Epithelial cell of proximal tubule (primary cell): ENCODE measurements at places on chromosomes 1 and 21.

- no peak for DNase-seq
Measured at GRCh38 chr1:3466366-3467075, 12.1 kb downstream of the ARHGEF16 start.

DNA sequence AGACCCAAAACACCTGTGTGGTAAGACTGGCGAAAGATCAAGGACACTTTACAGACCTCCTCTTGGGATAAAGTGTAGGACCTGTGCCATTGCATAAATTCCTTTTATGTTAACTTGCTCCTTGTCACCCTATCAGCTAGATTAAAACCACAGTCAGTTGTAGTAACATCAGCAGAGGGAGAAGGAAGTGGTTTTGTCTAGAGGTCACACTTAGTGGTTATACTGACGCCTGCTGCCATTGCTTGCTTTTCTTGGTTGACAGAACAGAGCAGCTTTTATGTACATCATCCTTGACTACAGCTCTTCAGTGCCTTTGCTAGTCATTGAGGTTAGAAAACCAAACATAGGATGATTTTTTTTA lies 101.4 kb downstream of the PBX1 start:
- no peak for DNase-seq

DNA sequence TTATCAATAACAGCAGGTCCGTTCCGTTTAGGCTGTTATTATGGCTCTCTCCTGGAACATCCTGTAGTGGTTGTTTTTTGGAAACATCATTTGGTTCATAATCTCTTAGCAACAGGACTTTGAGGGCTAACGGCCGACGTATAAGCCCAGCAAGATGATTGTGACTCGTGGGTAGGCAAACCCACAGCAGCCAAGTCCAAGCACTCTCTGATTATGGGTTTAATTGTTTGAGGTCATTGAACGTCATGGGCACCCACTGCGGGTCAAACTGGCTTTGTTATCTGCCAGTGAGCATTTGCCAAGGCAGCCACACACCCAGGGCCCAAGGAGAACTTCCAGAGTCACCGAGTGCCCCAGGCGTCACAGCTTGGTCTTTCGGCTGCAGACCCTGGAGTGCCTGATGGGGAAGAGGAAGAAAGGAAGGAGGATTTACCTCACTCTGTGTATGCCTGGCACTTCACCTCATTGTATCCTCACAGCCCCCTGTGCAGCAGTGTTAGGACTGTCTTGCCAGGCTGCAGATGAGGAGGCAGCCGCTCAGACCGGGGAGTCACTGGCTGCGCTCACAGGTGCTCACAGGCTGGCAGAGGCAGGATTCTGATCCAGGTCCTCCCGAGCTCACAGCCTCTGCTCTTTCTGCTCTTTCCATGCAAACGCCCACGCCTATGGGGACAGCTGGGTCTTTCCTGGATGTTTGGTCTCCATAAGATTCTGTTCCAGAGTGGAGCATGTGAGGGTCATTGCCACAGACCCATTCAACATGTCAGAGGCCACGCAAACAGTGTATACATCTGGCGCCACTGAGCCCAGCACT lies 30.8 kb upstream of the EPS8L3 start:
- DNase-seq: no peak

DNA sequence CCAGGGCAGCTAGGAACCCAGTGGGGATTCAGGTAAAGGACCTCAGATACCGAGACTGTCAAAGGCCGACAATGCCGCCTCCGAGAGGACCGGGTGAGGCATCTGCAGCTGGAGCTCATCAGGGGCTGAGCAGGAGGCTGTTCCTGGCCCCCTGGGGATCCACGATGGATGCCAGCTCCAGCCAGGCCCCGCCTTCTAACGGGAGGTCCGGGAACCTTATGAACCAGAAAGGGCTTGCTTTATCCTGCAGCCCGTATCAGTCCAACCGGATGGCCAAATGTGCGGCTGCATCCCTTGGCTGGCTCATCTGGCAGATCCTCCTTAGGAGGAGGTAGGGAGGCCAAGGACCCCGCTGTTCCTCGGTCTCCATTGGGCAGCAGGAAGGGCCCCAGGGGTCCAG lies 32.0 kb downstream of the SLC45A1 start:
- DNase-seq: no peak

DNA sequence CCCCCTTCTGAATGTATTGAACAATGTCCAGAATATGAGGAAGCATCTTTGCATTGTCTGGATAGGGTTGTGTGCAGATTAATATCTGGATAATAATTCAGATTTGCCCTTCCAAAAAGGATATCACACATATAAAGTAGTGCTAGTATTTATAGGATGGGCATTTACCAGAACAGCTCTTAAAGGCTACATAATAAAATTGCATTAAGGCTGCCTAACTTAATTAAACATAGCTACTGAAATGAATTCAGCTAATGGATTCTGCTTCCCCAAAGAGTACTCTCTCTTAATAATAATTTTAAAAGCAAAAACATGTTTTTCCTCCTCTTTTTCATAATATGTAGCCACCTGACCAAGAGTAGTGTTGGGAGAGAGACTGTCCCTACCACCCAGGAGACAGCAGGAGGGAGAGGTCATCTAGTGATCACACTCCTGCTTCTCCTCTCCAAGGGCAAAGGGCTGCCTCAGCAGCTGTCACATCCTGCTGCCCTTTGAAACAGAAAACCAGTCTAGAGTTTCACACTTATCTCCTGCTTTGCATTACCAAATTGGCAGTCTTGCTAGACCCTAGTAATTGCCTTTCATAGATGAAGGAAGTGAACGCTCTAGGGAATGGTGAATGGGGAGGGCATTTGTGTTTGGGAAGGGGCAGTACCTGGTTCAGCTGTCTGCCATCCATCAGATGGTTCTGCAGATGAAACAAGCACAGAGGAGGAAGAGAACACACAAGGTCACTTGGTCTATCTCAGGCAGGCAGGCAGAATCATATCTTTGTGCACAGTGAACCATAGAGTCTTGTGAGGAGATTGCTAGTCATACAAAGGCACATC lies 29.3 kb upstream of the DDAH1 start:
- no peak for DNase-seq

DNA sequence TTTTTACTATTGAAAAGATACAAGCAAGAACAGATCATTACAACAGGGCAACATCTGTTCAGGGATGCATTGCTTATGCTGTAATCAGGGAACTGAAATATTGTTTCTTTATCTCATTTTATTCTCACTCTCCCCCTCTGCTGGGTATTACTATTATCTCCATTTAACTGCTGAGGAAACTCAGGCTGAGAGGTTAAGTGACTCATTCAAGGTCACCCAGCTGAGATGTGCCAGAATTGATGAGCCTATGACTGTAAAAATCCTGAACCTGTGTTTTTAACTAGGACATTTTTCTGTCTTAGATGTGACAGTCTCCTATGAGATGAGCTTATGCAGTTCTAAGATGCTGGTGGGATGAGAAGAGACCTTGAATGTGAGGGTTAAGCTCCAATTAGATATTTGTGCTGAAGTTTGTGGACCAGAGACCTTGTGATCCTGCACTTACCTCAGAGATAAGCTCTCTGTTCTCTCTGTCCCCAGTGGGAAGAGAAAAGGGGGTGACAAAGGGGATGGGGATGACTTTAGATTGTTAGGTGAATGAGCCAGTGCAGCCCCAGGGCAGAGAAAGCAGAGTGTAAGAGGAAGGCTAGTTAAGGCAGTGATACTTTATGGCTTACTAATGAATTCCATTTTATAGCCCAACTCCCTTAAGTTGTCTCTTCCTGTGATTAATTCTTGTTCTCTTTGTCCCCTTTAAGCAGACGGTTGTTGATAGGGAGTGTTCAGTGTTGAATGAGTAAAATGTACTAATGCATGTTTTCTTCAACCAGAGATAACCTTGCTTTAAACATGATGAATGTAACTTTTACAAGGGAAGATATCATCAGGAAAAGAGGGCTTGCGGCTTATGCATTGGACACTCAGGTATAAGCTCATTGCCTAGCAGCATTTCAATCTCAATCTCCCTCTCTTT lies 111.4 kb downstream of the HLX start:
- DNase-seq: peak; percentile 31

DNA sequence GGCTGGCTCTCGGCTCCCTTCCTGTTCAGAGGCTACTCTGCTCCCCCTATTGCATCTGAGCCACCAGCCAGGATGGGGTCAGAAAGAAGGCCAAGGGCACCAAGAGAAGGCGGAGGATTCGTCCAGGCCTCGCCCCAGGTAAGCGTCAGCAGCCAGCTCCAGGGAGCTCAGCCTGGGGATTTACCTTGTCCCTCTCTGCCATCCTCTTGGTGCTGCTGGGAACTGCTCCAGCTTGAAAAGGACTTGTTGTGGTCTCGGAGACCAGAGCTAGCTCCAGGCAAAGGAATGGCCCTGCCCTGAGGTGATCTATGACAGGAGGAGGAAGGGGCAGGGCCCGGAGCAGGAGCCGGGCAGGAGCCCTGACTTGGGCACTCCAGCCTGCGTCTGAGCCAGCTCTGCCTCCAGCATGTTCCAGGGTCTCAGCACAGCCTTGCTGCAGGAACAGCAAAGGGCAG lies 113.7 kb upstream of the IFFO2 start:
- DNase-seq: no peak

DNA sequence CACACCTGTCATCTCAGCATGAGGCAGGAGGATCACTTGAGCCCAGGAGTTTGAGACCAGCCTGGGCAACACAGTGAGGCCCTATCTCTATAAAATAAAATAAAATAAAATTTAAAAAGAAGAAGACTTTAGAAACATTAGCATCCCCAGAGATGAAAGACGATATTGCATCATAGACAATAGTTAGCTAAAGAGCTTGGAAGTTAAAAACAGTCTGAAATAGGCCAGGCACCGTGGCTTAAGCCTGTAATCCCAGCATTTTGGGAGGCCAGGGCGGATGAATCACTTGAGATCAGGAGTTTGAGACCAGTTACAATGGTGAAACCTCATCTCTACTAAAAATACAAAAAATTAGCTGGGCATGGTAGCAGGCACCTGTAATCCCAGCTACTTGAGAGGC lies 59.3 kb downstream of the RIMS3 start:
- no peak for DNase-seq

DNA sequence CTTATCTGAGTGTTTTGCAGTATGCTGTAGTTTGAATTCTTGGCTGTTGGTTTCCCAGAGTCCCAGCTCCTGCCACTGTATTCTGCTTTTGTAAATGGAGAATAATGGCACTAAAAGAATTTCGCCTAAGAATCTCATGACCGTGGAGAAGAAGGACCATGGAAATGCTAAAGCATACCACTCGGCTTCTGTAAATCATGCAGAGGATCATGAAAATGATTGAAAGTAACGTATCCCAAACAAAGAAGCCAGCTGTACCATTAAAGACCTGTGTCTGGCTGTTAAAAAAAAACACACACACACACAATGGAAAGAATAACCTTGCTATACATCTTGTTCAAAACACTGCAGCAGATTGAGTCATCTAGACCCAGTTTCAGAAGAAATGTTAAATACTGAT lies 287.9 kb downstream of the ZNF326 start:
- no peak for DNase-seq

DNA sequence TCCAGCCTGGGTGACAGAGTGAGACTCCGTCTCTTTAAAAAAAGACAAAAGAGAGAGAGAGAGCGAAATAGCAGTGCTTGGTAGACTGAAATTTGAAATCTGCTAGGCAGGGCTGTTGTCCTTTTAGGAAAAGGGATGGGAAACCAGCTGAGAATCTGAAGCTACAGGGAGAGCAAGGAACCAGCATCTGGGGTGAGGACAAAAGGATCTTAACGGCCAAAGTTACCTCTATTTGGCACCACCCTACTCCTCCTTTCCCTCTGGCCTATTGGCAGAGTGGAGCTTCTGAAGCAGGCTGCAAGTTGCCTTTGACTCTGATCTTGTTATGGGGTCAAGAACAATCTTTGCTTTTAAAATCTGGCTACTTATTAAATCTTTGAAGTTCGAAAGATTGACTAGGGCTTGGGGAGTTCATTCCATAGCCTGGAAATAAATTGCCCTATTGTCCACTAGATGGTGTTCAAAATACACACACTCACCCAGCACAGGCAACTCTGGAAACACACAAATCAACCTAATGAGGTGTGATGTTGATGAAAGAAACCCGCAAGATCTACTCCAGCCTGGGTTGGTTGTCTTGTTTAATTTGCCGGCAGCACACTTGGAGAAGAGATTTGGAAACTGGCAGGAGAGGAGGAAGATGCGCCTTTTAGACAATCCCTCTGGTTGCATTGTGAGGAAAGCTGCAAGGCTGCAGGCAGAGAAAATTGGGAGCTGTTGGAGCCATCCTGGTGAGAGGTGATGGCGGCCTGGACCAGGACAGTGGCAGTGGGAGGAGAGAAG lies 16.5 kb upstream of the PARP1 start:
- DNase-seq: no peak

GRCh38 chr21:45470773-45471524 lies 66.0 kb downstream of the COL18A1 start:
- DNase-seq: peak; percentile 42

GRCh38 chr1:56849750-56850149 lies 4.8 kb upstream of the C8A start:
- DNase-seq: no peak

GRCh38 chr1:11462224-11462923 lies 16.6 kb upstream of the DISP3 start:
- DNase-seq: no peak

- no peak for DNase-seq
Measured at GRCh38 chr1:83800066-83800465, 198.9 kb downstream of the TTLL7 start.

DNA sequence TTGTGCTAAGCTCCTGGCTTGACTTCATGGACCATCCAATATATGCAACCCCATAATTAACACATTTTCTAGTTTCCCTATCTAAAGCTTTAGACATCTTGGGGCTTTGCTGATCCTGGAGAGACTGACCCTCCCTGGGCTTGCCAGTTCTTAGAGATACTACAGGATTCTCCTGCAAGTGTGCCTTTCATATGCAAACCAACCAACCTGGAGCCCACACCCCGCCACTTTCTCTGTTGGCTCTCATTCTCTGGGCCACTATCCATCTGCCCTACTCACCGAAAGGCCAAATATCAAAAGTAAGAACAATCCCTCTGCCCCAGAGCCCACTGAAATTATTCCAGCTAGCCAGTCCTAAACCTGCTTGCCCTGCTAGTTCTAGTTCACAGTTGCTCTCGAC lies 2.2 kb upstream of the GBP6 start:
- no peak for DNase-seq

DNA sequence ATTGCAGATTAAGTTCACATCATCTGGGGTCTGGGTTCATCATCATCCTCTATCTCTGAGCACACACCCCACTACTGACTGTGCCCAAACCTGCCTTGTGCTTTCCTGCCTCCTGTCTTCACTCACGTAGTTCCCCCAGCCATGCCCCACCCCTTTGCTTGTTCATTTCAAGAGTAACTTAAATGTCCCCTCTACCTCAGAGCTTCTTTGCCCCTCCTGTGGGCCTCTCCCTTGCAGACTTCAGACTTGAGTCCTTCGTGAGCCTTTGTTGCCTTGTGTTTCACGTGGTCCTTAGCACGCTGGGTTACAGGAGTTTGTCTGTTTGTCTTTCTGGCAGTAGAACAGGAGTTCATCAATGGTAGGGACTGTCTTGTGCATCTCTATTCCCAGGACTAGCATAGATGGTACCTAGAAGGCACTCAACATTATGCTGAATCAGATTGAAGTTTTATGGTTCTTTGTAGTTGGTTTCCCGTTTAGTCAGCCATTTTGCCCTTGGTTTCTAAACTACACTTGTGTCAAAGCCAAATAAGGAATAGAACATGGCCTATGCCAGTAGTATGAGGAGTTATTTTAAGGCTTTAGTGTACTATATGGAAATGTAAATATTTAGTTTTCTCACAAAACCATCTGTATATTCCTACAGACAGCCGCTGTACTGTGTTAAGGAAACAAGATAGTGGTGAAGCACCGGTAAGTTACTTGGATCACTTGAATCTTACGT lies 86.2 kb downstream of the TTC3 start:
- DNase-seq: no peak
